Common myeloid progenitor, CD34-positive (primary cell): ENCODE measurements at places on chromosomes 2 and 18.

DNA sequence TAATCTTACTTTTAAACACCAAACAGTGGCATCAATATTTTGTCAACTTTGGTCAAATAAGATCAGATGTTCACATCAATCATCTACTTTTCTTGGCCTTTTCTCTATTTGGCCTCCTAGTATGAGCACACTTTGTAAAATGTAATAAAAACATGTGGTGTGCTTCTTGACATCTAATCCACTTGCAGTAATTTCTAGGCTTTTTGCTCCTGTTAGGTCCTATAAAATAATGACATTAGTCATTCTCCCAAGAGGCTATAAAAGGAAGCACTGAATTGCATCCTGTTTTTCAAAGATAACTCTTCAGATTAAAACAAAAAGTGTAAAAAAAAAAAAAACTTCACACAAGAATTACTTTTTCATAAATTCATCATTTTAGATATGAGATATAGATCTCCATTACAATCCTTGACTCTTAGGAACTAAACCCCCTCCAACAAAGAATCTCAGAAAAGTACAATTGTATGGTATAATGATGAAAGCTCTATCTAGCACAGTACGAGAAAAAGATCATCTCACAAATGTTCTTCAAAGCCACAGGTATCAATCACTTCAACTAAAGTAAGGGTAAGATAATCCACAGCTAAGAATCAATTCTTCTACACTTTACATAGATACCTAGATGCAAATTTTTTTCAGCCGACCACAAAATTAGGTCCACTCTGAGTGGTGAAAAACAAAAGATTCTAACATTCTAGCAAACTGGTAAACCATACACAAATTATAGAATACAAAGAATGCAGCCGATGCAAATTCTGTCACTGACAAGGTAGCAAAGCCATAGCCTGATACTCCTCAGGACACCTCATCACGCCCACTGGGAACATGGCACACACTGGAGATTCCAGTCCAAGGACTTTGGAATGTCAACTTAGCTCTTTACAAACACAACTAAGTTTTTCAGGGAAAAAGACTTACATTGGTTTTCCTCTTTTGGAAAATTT is 2.7 kb downstream of the BCL2 start:
- DNase-seq = no peak

DNA sequence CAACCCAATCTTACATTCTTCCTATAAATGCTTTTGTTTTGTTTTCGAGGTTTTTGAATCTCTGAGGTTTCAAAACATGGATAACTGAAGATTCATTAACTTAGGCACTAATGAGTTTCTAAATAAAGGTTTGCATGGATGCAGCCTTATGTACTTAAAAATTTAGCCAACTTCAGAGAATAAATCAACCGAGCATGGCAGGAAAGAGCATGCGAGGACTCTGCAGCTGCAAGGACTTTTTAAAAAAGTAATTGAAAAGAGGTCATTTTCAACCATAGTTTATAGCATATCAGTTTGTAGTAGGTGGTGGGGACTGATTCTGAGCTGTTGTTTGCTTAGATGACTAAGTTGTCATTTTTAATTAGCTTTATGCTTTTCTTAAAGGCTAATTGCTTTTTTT is 567.0 kb upstream of the ZEB2 start:
- DNase-seq = no peak

DNA sequence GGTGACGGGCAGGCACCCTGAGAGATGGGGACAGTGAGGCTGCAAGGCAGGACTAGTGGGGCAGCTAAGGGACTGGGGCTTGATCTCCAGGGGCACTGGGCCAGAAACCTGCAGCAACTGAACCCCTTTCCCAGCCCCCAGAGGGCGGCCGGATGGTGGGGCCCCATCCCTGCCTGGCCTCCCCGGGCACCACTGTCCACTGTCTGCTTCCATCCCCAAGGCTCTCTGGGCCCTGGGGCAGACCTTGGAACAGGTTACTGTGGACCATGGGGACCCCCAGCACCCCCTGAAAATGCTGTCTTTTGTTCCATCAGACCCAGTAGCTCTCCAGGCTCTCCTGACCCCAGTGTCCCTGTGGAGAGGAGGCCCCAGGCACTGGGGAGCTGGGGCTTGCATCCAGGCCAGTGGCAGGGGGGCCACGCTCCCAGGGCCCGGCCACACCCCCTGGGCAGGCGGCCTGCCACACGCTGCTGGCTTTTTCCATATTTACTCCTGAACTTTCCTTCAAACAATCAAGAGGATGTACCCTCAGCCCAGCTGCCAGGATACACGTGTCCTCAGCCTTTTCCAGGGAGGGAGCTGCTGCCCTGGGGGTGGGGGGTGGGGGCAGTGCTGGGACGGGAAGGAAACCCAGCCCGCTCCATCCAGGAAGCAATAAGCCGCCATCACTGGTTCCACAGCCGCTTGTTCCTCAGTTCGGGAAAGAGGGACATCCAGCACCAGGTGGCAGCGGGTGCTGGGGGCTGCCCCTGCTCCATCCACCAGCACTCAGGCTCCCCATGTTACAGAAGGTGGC is 102.3 kb upstream of the ODC1 start:
- DNase-seq = no peak

DNA sequence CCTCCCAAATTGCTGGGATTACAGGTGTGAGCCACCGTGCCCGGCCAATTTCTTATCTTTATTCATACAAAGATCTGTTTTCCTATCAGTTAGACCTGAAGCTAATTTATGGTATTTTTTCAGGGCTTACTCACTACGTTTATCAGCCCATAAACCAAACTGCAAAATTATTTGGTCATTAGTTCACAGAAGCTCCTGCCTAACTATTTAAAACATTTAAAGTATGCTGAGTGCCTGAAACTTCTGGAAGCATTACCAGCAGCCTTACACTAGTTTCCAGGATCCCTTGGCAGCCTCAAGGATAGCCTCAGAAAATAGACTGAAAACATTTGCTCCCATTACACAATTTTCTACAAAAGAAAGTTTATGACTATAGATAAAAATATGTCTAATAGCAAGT is 68.8 kb downstream of the GALNT13 start:
- no peak for DNase-seq

DNA sequence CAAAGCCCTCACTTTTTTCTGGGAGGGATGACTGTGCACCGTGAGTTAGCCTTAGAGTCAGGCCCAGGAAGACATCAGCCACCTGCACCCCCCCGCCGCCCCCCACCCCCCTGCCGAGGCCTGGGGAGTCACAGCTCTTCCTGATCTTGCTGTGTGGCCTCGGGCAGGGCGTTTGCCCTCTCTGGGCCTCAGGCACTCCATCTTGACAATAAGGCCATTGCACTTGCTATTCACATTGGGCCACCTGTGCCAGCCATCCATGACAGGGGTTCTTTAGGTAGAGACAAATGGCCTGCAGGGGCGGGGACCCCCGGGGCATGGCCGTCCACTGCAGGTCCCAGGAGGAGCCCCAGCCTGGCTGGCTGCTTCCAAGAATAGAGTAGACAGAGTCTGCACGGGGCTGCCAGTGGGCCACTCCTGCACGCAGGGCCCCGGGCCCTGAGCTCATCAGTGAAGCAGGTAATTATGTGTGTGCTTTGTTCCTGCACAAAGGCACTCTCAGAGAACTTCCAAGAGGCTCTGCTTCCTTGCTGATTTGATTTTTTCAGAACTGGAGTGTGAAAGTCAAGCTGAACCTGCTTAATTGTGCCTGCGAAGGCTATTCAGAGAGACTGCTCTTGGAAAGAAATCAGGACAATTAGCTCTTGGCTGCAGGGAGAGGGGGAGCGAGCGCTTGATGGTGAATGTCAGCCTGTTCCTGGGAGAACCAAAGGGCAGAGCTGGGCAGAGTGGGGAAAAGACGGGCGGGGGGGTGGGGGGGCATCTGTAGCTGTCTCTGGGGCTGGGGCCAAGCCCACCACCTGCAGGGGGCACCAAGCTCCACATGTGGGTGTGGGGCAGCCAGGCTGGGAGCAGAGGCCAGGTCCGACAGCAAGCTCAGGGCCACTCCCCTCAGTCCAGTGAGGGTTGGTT is 40.3 kb downstream of the RRM2 start:
- no peak for DNase-seq

GRCh38 chr2:240299710-240300068 is 135.8 kb upstream of the GPC1 start:
- no peak for DNase-seq

DNA sequence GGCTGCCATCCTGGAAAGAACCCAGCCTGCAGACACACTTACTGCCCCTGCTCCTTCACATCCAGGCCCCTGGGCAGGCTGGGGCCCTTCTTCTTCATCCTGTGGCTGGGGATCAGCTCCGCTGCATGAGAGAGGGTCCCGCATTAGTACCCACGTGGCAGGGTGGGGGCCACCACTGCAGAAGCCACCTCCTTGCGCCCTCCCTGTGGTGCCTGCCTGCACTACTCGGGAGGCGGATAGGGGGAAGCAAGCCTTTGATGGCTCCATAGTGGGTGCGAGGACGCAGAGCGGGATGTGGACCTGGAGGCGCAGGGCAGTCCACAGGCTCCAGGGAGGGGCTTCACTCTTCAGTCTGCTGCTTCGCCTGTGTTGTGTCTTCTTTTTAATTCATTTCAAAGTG is 46.7 kb downstream of the GPC1 start:
- no peak for DNase-seq
